Stimulated activated CD8-positive, alpha-beta memory T cell treated with anti-CD3 and anti-CD28 coated beads, Interleukin-12 subunit alpha, Interleukin-12 subunit beta, amount 100 ng/mL, for 4 hours (primary cell): ENCODE measurements at places on chromosomes 7 and 10.

GRCh38 chr10:132428486-132428995 lies 31.5 kb downstream of the PWWP2B start:
- no peak for DNase-seq

GRCh38 chr10:78523453-78523852 lies 489.8 kb downstream of the RPS24 start:
- no peak for DNase-seq

GRCh38 chr10:72083790-72084459 lies 4.4 kb downstream of the SPOCK2 start:
- DNase-seq = peak; percentile 38

DNA sequence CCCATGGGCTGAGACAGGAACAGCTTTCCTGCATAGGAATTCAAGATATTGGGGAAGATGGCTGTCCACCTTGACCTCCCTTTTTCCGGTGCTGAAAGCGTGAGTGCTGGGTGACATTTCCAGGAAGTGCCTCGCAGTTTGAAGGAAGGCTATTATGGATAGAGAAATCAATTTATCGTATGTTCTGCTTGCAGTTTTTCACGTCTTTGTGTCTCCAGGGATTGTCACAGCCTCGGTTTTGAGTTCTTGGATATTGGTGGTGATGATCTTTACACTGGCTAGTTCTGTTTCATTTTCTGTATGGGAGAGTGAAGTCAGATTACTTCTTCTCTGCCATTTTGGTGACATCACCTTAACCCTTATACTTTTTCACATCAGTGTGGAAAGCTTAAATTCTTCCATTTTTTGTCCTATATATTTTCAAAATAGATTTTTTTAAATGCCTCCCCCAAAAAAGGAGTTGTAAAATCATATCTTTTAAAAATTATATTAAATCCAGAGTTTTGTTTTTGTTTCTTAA lies 102.5 kb upstream of the APBB1IP start:
- DNase-seq = no peak

DNA sequence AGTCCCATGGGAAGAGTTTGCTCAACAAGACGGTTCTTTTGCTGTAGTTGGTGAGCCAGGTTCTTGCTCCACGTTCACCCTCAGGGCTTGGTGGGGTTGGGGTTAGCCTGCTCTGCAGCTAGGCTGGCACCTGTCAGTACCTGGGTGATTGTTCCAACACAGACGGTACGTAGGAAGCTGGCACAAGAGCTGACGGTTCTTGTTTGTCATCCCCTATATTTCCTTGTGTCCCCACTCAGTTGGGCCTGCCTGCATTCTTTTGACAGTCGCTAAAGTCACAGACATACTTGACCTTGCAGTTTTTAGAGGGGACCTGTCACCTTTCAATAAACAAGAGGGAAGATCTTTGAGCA lies 40.2 kb upstream of the SYPL1 start:
- no peak for DNase-seq

DNA sequence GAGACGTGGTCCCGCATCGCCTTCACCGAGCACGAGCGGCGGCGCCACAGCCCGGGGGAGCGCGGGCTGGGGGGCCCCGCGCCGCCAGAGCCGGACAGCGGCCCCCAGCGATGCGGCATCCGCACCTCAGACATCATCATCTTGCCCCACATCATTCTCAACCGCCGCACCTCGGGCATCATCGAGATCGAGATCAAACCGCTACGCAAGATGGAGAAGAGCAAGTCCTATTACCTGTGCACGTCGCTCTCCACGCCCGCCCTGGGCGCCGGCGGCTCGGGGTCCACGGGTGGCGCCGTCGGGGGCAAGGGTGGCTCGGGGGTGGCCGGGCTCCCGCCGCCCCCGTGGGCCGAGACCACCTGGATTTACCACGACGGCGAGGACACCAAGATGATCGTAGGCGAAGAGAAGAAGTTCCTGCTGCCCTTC lies 737 bp downstream of the CNNM2 start:
- DNase-seq = peak; percentile 10

DNA sequence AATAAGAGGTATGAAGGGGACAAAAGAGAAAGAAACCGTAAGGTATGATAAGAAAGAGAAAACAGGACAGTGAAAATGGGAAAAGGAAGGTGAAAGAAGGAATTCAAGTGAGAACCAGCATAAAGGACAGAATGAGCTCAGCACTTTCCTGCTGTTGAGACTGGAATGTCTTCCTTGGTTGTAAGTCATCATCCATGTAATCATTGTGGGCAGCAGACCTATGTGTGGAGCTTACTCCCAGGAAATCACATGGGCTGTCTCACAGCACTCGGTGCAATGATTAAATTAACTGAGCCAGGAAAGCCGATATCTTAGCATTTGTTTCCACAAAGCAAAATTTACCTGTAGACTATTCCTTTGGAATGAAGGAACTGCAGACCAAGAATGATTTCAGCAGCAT lies 118.1 kb downstream of the PRKCQ start:
- no peak for DNase-seq

- no peak for DNase-seq
Measured at GRCh38 chr10:100923580-100923979, 10.8 kb downstream of the SLF2 start.

- DNase-seq = no peak
Measured at GRCh38 chr10:62021128-62021665, 119.7 kb downstream of the ARID5B start.

- DNase-seq = no peak
Measured at GRCh38 chr7:1691601-1692514, 21.8 kb downstream of the ELFN1 start.

GRCh38 chr10:99930731-99931550 lies 78.8 kb downstream of the DNMBP start:
- no peak for DNase-seq

DNA sequence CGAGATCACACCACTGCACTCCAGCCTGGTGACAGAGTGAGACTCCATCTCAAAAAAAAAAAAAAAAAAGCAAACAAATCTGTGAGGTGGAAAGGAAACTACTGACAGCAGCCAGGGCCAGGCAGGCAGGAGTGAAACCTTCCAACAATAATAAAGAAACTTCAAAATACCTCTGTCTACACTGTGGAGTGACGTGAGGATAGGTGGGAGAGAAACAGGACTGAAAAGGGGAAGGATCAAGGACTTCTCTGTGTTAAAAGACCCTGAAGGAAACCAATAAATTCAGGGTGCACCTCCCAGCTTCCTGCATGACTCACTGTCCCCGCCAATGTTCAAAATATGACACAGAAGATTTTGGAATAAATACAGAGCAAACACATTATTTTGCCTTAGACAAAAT lies 82.9 kb downstream of the KIAA1549 start:
- no peak for DNase-seq

DNA sequence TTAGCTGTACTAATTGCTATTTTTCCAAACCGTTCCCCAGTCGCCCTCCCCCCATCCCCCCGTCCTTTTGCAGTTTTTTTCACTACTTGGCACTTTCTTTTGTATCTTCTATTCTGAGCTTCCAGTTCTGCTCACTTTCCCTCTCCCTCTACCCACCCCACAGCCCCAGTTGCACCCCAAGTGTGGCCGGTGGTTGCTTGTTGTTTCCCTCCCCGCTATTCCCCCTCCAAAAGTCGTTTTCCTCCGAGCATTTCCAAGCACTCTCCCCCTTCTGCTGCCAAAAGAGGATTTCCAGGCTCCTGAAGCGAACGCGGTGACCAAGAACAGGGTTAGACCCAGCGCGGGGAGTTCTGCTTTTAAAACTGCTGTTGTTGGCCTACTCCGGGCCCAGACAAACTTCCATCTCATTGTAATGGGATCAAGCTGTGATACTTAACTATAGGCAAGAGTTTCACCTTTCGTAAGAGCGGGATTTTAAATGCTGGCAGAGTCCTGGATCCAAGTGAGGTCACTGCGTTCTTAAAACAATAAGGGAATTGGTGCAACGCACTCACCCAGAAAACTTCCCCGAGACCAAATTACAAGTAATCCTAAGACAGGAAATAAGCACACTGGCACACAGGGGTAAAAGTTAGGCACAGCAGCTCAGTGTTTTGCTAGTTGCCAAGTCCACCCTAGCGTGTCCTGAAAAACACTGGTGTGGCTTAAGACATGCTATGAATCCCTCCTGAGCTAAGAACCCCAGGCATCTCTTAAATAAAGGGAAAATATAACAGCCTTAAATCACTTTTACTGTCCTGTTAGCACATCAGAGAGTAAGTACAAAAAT lies 1.5 kb upstream of the RGS10 start:
- DNase-seq = no peak

GRCh38 chr7:14340393-14341074 lies 351.1 kb upstream of the ETV1 start:
- no peak for DNase-seq

GRCh38 chr7:40095695-40096327 lies 38.6 kb downstream of the MPLKIP start:
- DNase-seq = no peak

- DNase-seq = no peak
Measured at GRCh38 chr10:34918776-34919315, 103.8 kb upstream of the PARD3 start.

DNA sequence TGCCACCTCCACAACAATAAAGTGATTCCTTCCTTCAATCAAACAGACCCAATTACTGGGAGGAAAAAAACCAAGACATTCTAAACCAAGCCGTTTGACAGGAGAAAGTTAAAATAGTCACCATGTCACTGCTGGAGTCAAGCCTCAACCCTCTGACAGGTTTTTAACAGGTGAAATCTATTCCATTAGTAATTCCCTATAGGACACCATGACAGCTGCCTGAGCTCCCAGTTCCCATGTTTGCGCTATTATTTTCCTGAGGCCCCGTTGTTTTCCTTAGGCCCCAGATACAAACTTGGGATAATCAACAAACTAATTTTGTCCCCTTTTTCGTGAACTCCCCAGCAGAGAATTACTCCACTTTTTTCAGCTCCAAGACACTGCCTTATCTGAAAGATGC lies 113.9 kb downstream of the ARL5B start:
- no peak for DNase-seq

- DNase-seq = no peak
Measured at GRCh38 chr10:71743089-71743838, 23.7 kb upstream of the C10orf105 start.

DNA sequence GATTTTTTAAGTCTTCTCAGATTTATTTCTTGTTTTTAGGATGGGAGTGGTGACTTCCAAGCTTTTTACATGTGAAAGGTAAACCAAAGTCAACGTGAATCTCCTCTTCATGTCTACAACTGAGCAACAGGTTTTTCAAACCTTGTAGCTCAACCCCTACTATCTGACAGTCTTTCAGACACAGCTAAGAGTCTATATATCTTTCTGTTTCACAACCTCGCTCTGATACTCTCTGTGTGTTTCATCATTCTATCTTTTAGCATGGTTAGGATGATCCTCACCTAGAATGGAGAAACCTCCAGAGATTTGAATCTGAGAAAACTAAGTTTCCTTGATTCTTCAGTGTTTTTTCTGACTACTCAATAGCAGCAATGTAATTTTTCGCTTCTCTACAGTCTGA lies 96.1 kb downstream of the EPDR1 start:
- DNase-seq = no peak

DNA sequence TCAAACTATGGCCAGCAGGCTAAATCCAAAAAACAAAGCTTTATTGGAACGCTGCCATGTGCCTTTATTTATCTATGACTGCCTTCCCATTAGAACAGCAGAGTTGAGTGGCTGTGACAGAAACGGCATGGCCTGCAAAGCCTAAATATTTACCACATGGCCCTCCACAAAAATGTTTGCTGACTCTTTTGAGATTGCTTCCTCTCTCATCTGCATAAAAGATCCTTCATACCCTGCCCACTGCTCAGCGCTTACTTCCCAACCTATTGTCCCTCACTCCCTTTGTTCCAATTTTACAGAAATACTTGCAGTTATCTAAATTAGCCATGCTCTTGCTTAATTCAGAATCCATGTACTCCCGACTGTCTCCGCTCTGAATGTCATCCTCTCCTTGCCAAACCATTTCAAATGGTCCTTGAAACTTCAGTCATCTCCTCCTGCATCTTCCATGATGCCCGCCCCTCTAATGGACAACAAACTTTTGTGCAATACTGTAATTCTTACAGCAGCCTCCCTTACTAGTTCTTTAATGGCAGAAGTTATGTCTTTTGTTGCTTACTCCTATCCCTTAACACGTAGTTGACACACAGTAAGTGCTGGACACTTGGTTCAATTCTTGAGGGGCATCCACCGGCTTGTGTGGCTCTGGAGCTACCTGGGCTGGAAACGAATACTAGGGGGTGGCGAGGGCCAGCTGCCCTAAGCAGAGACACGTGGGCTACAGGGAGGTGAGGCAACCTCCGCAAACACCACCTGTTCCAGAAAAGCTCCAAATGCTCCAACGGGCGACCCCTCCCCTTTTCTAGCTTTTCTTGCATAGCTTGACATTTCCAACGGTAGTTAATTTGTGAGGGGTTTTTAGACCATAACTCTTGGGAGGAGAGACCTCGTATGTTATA lies 832 bp downstream of the XRCC2 start:
- DNase-seq = no peak

GRCh38 chr10:33754052-33754451 lies 419.6 kb upstream of the NRP1 start:
- no peak for DNase-seq

- DNase-seq = no peak
Measured at GRCh38 chr7:111146136-111146535, 55.2 kb downstream of the LRRN3 start.

DNA sequence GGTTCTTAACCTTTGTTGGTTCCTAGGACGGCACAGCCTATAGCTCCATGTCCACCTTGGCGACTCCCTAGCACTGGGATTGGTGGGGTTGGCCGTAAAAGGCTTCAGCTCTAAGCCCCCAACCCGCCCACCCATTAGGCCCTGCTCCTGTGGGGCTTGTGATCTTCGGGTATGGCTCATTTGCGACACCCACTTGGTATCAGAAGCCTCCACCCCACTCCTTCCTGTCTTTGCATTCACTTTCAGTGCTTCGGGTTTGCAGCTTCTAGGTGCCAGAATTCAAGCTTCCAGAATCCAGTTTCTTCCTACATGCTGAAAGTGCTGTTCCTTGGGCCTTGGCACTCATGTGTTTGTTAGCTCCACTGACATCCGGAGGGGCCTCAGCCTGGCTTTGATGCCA lies 39.5 kb downstream of the HABP2 start:
- no peak for DNase-seq

GRCh38 chr10:47326306-47326926 lies 4.2 kb downstream of the GDF2 start:
- no peak for DNase-seq

DNA sequence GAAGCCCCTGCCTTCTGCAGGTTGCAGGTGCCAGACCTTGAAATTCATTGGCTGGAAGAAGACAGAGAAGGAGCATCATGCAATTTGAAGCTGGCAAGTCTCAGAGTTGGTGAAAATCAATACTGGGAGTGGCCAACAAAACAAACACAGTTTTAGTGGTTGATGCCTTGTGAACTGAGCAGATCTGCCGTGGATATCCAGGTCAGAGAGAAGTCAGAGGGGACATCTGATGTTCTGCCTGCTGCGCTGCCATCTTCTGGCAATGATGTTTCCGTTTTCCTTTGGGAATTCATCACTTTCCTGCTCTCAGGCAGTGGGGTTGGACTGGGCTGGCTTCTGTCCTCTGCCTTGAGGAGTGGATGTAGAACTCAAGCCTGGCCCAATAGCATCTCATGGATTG lies 132.0 kb downstream of the RPS24 start:
- DNase-seq = no peak
